ENCODE measurements at places on chromosomes 4 and X. TPM values are rescaled to one million over a fixed set of nuclear protein-coding genes. Genes with fewer than 3 reads are reported as not detected.

DNA sequence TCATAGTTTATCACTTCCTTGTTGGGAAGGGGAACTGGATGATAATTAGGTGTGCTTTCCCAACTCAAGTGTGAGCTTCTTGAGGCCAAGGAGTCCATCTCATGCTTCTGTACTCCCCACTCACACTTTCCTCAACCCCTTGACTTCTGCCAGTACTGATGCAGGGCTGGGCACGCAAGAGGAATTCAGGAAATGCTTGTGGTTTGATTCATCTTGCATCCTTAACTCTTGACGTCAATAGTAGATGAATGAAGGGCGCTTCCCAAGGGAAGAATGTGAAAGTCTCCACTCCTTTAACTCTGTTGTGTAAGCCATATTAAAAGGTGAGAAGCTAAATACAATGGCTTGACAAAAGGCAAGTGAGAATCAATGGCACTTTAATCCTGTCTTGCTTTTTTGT, 101.8 kb downstream of the AGTR2 start:
- DNase-seq: no peak

GRCh38 chrX:81304563-81304962, 102.7 kb downstream of the SH3BGRL start:
- no peak for DNase-seq

- DNase-seq: no peak
These were observed 44.8 kb upstream of the PRSS12 start for GRCh38 chr4:118397623-118397979.

GRCh38 chrX:8027827-8028226, 100.6 kb upstream of the PNPLA4 start:
- no peak for DNase-seq

DNA sequence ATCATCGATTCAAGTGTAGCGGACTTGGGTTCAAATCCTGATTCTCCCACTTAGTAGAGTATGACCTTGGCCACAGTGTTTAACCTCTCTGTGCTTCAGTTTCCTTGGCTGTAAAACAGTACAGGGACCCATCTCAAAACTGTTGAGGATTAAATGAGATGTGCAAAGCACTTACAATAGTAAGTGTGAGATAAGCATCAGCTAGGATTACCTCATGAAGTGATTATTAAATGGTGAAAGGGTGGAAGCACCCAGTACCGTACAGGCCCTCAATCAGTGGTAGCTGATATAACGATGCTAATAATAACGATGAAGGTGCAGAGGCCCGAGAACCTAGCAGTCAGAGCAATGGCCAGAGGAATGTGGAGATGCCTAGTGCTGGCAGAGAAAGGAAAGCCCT, 45.1 kb downstream of the PRPS1 start:
- DNase-seq: no peak

DNA sequence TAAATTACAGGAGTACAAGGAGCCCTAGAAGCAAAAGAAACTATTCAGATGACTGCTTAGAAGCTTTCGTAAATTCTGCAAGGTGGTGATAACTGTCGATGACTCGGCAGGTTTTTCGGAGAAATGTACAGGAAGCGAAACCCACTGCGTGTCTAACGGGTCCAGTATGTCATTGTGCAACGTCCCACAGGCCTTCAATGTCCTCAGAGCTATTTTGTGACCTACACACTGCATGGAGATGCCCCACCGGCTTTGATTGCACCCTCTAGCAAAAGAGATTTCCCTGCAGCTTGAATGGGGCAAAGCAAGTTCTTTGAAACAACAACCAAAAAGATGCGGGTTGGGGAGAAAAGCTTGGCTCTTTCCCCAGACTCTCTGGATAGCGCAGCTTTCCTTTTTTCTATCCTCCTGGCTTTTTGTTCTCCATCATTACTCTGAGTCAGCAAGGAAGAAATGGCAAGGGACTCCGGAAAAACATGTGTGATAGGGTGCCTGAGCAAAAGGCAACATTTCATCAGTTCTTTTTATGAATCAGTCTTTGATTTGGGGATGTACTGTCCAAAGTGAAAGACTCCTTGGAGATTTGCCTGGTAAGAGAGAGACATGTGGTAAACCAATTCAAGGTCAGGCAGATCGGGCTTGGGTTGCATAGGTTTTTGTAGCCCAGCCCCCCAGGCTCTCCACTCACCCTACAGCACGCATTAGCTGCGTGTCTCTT, 112.0 kb upstream of the TBL1X start:
- peak; percentile 23 for DNase-seq

DNA sequence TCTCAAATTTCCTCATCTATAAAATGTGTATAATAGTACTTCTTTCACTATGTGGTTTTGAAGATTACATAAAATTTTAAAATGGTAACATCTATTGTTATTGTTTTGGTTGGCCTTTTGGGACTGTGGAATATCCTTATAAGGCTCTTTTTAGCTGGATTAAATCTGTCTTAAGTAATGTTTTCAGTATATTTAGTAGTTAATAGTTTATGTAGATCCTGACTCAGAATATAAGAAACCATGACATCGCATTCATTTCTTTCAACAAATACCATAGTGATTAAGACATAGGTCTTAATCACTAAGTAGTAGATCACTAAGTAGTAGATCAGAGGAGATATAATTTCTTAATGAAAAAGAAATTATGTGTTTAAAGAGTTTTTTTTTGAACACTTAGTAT, 48.5 kb downstream of the MRPL1 start:
- no peak for DNase-seq

DNA sequence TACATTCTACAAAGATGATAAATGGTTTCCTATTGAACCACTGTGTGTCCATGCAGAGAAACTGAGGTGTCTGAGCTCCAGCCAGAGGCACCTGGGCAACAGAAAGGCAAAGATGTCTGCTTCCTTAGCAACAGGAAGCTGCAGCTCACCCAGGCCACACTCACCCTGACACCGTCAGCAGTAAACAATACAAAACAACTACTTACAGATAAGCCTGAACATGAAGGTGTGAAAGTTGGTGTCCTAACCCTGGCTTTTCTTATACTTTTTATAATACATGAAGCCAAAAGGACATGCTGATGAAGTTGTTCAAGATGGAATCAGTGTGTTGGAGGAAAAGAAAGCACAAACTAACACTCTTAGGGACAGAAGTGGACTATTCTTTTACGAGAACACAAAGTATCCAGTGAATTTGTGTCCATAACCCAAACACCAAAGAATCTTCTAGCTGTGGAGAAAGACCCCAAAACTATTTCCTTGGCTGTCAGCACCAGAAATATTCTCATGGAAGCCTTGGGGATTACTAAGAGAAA, 117.3 kb downstream of the SYNPO2 start:
- DNase-seq: no peak

- no peak for DNase-seq
These were observed 691 bp downstream of the MAGED1 start for GRCh38 chrX:51893931-51894696.

GRCh38 chr4:165873298-165874071, 448 bp downstream of the TLL1 start:
- DNase-seq: no peak

DNA sequence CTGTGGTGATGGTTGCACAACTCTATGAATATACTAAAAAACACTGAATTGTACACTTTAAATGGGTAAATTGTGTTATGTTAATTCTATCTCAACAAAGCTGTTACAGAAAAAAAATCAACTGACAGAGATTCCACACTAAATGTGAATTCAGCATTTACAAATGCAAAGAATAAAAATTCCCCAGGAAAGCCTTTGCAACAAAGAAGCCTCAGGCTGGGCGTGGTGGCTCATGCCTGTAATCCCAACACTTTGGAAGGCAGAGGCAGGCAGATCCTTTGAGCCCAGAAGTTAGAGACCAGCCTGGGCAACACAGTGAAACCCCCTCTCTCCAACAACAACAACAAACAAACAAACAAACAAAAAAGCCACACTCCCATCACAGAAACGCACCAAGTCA, 8.9 kb downstream of the BCLAF3 start:
- no peak for DNase-seq

DNA sequence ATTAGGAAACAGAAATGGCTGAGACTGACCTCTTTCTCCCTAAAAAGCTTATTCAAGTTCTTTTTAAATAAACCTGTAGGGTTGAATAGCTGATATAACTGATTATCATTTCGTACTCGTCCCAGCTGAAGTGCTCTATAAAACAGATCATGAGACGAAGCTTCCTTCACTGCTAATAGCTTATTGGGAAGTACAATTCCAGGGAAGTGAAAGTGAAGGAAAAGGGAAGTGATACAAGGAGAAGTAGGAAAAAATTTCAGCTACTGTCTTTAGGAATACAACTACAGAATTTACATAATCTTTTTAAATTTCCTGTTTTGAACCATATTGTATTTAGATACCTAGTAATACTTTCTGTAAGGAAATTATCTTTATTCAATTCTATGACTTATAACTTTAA, 103.0 kb downstream of the SNCA start:
- DNase-seq: no peak

DNA sequence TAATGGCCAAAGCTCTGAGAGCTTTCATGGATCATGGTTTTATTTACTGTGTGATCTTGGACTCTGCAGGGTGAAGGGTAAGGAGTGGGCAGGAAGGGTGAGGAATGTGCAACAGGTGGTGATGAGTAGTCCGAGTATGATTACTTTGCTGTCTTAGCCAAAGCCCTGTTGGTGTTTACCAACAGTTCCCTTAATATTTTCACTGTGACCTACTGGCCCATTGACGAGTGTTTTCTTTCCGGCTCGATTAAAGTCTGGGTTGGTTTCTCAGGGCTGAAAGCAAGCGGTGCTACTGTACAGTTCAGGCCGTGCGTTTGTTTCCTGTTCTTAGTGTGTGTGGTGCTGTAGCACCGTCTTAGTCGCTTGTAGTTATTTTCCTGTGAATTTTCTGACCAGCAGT, 2.6 kb downstream of the ARHGAP24 start:
- no peak for DNase-seq

DNA sequence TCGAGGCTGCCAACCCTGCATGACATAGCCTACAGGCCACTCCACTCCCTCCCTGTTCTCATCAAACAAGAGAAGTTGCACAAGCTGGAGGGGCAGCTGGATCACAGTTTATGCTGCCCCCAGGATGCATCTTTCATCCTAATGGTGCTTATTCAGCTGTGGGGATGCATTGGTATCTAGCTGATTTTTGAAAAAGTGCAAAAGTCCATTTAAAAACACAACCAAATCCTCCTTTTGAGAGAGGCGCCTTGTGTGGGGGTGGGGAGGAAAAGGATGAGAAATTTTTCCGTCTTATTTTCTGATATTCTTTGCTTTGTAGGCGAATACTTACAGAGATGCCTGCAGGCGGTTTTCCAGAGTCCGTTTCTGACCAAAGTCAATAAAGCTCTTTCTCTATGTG, 276.4 kb upstream of the BOD1L1 start:
- DNase-seq: no peak

DNA sequence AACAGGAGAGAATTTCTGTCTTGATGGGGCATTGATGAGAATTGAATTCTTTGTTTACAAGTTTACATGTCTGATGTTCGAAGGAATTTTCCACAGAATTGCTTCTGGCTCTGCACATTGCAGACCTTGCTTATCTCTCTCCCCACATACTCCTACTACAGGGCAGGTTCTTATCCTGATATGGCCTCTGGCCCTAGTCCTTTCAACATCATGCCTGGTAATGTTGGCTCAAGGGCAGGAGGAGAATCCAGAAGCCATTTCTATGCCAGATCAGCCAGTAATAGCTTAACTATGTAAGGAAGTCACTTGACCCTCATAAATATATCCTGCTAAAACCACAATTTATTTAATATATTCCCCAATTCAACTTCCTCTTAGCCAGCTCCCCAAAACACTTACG, 24.3 kb upstream of the TSPAN5 start:
- DNase-seq: no peak

GRCh38 chrX:42398967-42399631, 378.9 kb downstream of the PPP1R2C start:
- no peak for DNase-seq

DNA sequence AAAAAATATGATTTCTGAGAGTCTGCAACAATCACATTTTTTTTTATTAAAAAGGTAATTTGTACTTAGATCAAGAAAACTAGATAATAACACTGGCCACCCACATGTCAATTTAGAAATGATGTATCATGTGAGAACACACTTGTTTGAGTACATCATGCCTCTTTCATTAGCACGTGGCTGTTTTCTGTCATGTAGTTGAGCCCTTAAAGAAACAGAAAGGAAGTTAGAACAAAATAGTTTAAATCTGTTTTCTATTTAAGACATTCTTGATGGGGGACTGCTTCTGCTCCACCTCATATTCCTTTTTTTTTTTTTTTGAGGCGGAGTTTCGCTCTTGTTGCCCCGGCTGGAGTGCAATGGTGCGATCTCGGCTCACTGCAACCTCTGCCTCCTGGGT, 207.5 kb downstream of the NSUN7 start:
- no peak for DNase-seq

GRCh38 chr4:95510145-95510544, 38.6 kb downstream of the UNC5C start:
- DNase-seq: no peak

GRCh38 chr4:45172636-45173035, 446.3 kb upstream of the GNPDA2 start:
- DNase-seq: no peak

DNA sequence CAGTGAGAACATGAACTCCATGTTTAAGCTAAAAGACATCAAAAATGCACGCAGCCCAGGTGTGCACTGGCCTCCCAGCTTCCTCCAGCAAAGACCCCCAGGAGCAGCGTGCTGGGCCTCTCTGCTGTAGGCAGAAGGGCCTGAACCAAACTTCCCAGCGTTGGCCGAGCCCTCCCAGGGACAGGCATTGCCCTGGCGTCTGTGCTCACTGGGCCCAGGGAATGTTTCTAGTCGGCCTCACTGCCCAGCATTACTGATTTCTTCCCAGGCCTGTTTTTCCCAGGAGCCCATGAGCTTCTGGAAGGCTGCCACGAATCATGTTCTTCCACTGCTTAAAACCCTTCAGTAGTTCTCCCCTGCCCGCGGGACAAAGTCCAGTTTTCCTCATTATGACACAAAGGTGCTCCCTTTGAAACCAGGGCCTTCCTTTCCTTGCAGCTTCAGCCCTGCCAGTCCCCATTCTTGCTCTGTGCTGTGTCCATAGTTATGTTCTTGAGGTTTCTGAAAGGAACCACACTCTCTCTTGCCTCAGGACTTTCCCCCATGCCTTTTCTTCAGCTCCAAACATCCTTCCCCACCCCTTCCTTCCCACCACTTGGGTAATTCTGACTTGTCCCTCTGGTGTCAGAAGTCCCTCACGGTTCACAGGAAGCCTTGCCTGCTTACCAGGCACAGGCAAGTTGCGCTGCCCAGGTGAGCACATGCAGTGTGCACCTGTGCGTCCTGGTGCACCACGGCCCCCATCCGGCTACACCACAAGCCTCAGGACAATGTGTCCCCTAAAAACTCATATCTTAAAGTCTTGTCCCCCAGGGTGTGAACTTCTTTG, 93.4 kb upstream of the ENPP6 start:
- no peak for DNase-seq

PTCHD1 gene
- under 0.01 TPM for total RNA-seq

KIT gene
- total RNA-seq: 1.5 TPM

KLF3 gene
- 37.5 TPM for total RNA-seq

UGT2B7 gene
- total RNA-seq: not detected

LGI2 gene
- total RNA-seq: 4.8 TPM

GLUD2 gene
- total RNA-seq: 5.9 TPM

CSN3 gene
- total RNA-seq: not detected

CCNQ gene
- 36.9 TPM for total RNA-seq

PPBP gene
- not detected for total RNA-seq

ADGRL3 gene
- 51.3 TPM for total RNA-seq

ATP8A1 gene
- 59.4 TPM for total RNA-seq

UGT2B10 gene
- not detected for total RNA-seq

BGN gene
- 54.2 TPM for total RNA-seq

MGARP gene
- 1.4 TPM for total RNA-seq

SORBS2 gene
- 45.3 TPM for total RNA-seq
